ENCODE measurements at places on chromosomes 5 and 9.

- no peak for DNase-seq
These were observed 5.2 kb upstream of the FCN1 start for GRCh38 chr9:134922932-134923240.

- no peak for DNase-seq
These were observed 147.8 kb downstream of the SLC24A2 start for GRCh38 chr9:19641046-19641445.

DNA sequence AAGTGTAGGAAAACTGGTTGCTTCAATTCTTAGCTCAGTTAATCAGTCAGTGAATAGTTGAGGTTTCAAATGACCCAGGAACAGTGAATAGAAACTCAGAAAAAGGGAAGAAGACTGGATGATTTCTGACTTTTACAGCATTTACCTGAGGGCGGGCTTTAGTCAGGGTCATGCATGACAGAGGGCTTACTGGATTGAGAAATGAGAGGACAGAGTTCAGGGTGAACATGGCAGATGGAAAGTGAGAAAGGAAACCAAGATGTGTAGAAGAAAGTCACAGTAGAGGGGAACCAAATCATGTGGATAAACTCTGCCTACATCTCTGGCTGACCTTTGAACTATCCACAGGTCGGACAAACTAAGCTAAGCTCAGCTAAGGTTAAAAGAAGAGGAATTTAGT, 596.0 kb downstream of the SEMA5A start:
- no peak for DNase-seq

- DNase-seq = no peak
These were observed 42.3 kb downstream of the PLGRKT start for GRCh38 chr9:5395428-5395827.

DNA sequence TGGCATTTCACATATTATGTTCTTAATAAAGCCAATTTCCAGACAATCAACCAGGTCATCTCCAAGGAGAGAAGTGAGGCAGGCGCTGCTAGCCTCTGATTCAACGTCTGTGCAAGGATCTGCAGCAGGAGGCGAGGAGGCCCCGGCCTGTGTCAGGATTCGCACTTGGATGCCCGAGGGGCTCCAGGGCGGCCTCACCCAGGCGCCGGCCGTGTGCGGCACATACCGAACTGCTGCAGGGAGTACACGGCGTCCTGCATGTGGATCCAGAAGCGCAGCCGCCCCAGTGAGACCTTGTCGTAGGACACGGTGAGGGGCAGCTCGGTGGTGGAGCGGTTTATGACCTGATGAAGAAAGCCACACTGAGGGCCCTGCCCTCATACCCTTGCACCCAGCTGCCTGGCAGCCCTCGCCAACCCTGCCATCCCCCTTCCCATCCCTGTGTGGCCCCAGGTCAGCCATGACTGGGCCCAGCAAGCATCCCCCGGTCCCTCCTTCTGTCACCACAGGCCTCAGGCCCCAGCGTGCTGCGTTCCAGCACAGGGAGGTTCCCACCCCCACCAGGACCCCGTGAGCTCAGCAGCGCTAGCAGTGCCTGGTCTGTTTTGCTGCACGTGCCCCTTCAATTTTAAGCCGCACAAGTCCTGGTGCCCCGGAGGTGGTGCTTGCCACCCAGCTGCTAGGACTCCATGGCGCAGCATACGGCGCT, 9.9 kb downstream of the CLPTM1L start:
- DNase-seq = no peak

GRCh38 chr5:43839218-43839617, 236.2 kb downstream of the NNT start:
- DNase-seq = no peak

DNA sequence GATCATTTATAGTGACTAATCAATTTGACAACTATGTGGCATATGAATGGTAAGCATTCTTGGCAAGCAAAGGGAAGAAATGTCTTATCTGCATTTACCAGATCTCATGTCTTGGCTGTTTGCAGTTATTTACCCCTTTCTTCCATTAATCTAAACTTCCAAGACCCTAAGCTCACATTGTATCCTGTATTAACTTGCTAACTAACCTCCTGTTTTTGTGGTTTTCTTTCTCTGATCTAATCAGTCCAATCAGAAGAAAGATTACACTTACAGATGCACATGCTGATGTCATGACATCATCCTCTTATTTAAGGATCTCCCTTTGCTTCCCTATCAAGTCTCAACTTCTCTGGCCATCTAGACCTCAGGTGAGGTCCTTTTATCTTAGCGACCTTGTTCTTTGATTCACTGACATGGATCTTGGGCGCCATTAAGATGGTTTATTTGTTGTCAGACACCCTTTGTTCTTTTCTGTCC, 95.5 kb downstream of the F2RL2 start:
- DNase-seq = no peak

GRCh38 chr9:120710110-120710981, 3.9 kb downstream of the MEGF9 start:
- peak; percentile 7 for DNase-seq

- no peak for DNase-seq
These were observed 9.2 kb upstream of the ERAP1 start for GRCh38 chr5:96816991-96817390.

GRCh38 chr5:28397502-28397941, 1359.1 kb upstream of the CDH9 start:
- no peak for DNase-seq

DNA sequence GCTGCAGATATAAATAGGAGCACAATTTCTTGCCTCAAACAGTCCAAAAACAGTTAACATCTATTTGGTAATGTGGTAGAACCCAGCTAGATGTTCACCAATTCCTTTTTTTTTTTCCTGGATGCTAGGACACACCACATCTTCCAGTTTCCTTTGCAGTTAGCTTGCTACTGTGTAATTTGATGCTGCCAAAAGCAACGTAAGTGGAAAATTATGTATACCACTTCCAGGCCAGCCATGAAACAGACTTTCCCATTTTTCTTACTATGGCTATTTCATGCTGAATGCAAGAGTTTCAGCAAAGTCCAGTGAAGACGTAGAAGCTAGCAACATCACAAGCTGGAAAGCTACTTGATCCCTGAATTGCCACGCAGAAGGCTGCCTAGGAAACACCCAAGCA, 667.2 kb downstream of the TLE1 start:
- DNase-seq = no peak

- DNase-seq = no peak
These were observed 65.1 kb downstream of the PLPPR1 start for GRCh38 chr9:101093620-101094019.

DNA sequence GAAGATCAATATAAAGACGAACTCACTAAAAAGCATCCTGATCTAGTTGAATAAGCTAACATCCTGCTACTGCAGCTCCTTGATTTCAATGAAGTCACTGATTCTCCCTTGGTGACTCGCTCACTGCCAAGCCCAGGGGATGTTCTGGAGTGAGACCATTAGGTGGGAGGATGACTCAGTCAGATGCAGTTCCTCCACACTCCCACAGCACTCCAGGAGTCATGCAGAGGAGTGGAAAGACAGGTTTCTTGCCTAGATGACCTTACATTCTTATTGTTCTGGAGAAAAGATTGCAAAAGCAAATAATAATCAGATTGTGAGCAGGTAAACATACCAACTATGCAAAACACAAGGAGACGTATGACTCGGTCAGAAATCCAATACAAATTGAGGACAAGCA, 15.3 kb downstream of the GCNT4 start:
- peak; percentile 60 for DNase-seq

- DNase-seq = no peak
These were observed 53.1 kb downstream of the HCN1 start for GRCh38 chr5:45643056-45643455.

DNA sequence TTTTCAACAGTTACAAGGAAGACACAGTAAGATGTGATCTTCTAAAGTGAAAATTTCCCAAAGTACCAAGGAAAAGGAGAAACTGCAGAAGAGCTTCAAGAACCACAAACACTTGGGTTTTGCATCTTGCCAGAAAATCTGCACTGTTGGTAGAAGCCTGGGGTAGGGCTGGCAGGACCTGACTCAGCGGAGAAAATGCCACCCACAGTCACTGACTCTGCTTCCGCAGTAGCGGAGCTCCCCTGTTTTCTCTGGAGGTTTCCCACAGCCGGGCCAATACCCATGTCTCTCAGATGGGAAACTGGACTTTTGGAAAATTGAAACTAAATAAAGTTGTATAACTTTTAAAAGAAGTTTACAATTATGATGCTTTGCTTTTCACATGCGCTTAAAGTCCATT, 104.2 kb downstream of the MEF2C start:
- no peak for DNase-seq

- no peak for DNase-seq
These were observed 464.3 kb upstream of the PAPPA start for GRCh38 chr9:115689331-115689730.

All from stimulated activated CD4-positive, alpha-beta T cell treated with anti-CD3 and anti-CD28 coated beads, Interleukin-4, amount 100 ng/mL, for 24 hours (primary cell).